Central memory CD4-positive, alpha-beta T cell (primary cell): ENCODE measurements at places on chromosomes 1 and 21.

DNA sequence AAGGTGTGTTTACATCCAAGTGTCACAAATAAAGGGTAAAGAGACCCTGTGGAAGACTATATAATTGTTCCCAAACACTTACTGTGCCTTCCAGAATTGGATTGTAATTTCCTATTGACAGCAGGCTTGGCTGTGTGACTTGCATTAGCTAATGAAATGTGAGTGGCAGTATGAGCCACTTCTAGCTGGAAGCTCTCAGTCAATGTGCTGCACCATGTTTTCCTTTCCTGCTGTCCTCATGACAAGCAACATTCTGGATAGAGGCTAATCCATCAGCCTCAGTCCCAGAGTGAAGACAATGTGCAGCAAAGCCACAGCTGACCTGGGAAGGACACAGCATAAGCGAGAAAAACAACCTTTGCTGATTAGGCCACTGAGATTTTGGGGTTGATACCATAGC, 5.9 kb upstream of the FOXJ3 start:
- DNase-seq = no peak

DNA sequence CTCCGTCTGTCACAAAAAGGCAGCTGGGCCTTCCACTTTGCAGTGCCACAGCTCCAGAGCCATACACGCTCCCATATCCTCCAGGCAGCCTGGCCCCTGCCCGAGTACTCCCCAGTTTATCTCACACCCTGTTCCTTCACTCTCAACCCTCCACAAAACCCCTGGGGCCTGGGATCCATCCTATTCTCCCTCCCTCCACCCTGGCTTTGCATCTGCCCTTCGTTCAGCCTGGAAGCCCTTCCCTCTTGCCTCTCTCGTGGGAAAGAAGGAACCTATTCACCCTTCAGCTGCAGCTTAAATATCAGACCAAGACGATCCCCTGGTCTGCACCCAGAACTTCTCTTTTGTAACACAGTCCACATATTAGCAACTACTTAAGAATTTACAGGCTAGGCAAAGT, 56.7 kb downstream of the CAMK2N1 start:
- no peak for DNase-seq

- no peak for DNase-seq
These were observed 7.1 kb upstream of the ANKRD65 start for GRCh38 chr1:1428174-1428573.

- no peak for DNase-seq
These were observed 51.0 kb upstream of the BARHL2 start for GRCh38 chr1:90768098-90768497.

GRCh38 chr1:109292364-109292763, 9.4 kb upstream of the PSRC1 start:
- DNase-seq = no peak

GRCh38 chr1:199122532-199123311, 483.9 kb downstream of the PTPRC start:
- no peak for DNase-seq

DNA sequence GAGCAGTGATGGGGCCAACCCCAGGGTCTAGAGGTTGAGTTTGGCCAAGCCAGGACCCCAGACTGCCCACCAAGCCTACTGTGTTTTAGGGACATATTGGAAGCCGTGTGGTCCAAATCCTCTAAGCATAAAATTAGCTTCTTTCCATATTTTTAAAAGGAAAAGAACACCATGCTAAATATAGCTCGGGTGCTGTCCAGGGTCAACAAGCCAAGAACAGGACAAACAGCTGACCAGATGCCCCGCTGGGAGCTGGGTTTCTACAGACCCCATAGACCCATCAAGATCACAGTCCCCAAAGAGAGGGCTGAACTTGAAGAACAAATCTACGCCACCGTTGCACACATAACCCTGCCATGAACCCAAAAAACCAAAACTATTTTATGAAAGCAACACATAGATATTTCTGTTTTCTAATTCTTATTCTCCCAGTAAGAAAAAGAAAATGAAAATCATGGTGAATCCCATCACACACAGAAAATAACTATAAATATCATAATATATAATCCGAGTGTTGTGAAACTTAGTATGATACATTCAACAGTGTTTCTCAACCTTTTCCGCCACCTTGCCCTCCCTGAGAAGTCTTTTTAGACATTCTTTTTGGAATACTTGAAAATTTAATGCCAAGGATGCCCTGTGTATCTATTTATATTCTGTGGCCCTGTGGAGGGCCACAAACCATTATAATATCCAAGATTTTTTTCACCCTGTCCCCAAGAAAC, 36.2 kb upstream of the FHAD1 start:
- no peak for DNase-seq

DNA sequence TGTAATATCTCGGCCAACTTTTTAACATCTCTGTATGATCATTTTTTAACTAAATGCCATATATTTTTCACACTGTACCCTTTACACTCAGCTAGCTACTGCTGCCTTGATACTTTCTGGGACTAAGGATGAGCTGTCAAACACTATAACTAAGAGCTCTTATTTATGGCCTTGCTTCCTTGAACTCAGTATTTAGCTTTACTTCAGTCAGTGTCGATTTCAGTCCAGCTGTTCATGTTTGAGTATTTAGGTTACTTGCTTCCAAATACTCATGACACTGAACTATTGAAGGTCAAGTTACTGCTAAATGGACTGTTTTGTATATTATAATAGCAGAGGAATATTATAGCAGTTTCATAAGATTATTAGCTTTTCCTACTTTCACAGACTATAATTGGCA, 25.9 kb upstream of the USP25 start:
- no peak for DNase-seq

GRCh38 chr1:87330057-87330884, 1.6 kb downstream of the LMO4 start:
- peak; percentile 26 for DNase-seq

DNA sequence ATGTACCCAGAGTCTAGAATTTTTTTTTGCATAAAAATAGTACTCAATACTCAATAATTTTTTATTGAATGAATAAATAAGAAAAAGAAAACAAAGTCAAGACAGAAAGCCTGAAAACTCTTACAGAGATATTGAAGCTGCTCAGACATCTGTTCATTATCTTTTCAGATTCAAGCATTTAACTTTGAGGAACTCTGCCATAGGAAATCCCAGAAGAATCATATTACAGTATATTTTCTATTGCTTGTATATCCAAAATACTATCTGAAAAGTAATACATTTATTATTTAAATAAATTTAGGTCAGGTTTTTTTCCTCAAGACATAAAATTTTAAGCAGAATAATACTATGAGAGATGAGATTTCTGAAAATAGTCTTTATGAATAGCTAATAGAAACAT, 755.9 kb upstream of the ADGRL4 start:
- DNase-seq = no peak

DNA sequence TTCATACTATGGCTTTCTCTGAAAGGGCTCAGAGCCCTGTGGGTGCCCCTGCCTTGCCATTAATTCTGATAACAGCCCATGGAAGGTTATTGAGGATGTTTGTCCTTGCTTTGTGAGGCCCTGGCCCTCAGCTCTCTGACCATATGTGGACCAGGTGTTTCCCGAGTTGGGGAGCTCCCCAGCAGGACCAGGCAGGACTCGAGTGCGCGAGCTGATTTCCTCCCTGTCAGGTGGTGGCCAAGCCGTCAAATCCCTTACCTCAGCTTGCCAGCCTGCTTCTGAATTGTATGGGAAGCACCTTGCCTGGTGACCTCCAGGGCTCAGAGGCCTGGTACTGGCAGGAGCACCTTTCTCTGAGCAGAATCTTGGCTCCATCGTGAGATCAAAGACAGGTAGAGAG, 17.9 kb upstream of the SDE2 start:
- no peak for DNase-seq

- no peak for DNase-seq
These were observed 657.6 kb downstream of the LMO4 start for GRCh38 chr1:87986130-87986866.

- DNase-seq = no peak
These were observed 12.2 kb downstream of the VASH2 start for GRCh38 chr1:212962509-212962908.

- no peak for DNase-seq
These were observed 86.4 kb downstream of the WDR64 start for GRCh38 chr1:241738284-241739078.
